ENCODE measurements at places on chromosomes 13 and 19.

DNA sequence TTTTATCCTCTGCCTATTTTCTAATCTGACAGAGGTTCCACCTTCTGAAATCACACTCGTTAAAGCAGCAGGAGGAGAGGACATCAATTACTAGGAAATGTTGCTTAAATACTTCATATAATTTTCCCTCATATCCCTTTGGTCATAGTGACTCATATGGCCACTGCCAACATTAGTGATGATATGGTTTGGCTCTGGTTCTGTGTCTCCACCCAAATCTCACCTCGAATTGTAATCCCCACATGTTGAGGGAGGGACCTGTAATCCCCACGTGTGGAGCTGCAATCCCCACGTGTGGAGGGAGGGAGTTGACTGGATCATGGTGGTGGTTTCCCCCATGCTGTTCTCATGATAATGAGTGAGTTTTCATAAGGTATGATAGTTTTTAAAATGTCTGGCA is 618.4 kb upstream of the SLITRK5 start:
- no peak for DNase-seq

GRCh38 chr19:48946463-48947257 is 8.0 kb upstream of the BAX start:
- no peak for DNase-seq

DNA sequence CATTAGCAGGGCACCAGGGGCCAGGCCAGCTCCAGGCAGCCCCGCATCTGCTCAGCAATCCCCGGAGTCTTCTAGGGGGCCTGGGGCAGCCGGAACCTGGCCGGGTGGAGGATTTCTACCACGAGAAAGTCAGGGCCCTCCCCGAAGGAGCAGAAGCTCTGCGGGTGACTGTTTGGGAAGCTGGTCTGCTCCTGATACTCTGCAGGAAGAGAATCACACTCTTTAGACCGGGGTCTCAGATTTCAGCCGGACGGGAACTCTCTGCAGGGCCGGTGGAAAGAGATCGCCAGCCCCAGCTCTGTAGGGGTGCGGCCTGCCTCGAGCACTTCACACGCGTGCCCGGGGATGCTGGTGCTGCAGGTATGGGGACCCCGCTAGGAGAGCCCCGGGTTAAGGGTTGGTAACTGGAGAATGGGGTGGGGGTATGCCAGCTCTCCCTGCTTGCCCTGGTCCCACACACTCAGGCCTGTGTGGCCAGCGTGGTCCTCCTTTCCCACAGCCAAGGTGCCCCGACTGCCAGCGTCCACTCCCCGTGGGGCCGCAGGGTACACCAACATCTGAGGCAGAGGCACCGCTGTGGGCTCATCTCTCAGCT is 20.1 kb downstream of the RASA3 start:
- no peak for DNase-seq

DNA sequence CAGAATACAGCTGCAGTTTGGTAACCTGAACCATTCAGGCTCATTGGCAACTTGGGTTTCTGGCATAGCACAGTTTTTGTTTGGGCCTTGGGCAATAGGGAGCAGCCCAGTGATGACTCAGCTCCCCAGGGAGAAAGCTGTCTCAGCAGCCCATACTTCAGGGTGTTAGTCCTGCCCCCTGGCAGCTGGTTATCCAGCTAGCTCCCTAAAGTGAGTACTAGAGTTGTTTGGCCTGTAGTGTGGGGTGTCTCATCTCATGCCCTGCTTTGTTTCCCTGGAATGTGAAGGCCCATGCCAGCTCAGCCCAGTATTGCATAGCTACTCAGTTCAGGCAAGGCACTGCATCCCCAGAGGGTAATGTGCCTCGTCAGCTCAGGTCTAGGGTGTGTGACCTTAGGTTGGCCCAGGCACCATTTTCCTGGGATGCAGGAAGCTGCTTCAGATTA is 18.2 kb upstream of the ZNF543 start:
- no peak for DNase-seq

DNA sequence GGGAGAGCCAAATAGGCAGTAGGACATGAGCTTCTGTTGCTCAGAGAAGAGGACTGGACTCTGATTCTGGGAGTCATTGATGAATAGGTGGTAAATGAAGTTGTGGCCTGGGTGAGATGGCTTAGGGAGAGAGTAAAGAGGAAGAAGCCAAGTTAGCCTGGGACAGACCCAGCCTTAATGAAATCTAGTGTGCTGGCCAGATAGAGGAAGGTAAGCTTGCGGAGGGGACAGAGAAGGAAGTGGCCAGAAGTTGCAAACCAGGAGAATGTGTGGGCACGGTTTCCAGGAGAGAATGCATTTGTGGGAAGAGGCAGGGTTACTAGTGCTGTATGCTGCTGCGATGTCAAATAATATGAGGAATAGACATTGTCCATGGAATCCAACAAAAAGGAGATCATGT is 83.3 kb upstream of the OLFM4 start:
- no peak for DNase-seq

- no peak for DNase-seq
Observed at GRCh38 chr19:23286477-23286876, 36.3 kb upstream of the ZNF724 start.

All from SHP77 (cell line).